ENCODE measurements at places on chromosomes 5 and 9.
A peak's percentile ranks its signal among the peaks of the same experiment; 100 is the strongest.

DNA sequence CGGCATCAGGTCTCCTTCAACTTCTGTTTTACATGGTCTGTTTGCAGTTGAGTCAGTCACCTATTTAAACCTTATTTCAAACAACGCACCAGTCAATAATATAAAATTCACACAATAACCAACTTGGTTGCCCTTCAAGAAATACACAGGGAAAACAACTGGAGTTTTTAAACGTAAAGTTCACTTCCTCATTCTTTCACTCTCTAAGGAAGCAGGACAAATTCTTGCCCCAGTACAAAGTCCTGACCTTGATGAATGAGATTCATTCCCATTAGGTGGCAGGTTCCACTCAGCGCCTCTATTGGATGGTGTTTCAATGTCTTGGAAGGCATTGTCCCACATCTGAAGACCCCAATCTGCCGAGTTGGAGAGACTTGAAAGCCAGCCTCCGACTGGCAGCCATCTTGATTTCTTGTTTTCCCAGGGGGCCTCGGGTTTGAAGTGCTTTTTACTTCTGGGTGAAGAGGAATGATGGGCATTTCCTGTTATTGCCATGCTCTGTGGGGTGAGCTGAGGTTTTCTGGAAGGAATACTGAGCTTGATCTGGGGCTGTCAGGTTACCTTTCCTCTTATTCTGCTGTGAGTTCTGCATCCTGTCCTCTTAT, 105.0 kb downstream of the ACER2 start:
- DNase-seq = no peak

GRCh38 chr5:138138949-138139780, at the start of gene NME5:
Gene NME5, minus strand, starts transcription at chr5:138139428. Its CDS starts 648 bp downstream, at chr5:138138780.
- DNase-seq = peak; percentile 73

DNA sequence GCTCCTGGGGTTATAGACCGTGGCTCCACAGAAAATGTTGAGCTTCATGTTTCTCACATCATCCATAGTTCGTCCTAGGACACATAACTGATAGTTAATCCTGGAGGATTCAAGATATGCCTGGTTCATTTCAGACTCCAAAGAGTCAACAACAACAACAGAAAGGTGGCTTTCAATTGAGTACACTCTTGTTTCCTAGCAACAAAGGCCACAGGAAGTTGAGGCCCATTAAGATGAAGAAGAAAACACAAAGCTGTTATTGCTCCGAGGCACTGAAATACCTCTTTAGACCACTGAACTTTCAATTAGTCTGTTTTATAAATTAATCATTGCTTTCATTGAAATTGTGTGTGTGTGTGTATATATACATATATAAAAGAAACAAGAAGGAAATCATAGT, 154.5 kb downstream of the YIPF5 start:
- DNase-seq = no peak

DNA sequence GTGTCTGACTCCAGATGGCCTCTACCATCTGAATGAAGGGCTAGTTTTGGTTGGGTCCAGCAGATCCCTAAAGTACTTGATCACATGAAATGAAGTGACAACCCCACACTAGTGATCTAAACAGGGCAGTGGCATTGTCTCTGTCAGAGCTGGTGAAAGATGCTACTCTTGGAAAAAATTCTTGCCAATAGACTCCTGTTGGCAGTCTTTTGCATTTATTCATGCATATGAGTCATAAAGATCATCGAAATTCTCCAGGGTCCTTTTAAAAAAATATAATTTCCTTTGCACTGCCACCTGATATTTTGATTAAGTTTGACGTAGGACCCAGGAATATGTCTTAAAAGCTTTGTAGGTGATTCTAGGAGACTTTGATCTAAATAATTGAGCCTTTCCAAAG, 135.1 kb upstream of the ELL2 start:
- no peak for DNase-seq

DNA sequence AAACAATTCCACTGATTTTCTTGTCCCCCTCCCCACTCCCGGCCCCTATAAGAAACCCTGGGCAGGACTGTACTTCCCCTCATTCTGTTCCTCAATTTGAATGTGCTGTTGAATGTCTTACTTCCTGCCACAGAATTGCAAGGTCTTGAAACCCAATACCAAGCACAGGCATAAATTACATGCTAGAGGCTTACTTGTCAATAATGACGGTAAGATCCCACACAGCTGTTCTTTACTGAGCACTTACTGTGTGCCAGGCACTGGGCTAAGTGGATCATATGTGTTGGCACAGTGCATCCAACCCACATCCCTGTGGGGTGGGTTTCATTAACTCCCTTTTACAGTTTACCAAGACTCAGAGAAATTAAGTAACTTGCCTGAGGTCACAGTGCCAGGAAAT, 63.4 kb downstream of the MVB12B start:
- DNase-seq = no peak

- no peak for DNase-seq
Measured at GRCh38 chr9:114529285-114529684, 24.0 kb upstream of the WHRN start.

- no peak for DNase-seq
Measured at GRCh38 chr9:10875752-10876151, 262.9 kb upstream of the PTPRD start.

GRCh38 chr5:106476630-106477029, 1194.1 kb downstream of the EFNA5 start:
- no peak for DNase-seq

- no peak for DNase-seq
Measured at GRCh38 chr5:107056278-107056677, 614.5 kb downstream of the EFNA5 start.

GRCh38 chr5:143691287-143691944, 120.5 kb upstream of the HMHB1 start:
- no peak for DNase-seq

DNA sequence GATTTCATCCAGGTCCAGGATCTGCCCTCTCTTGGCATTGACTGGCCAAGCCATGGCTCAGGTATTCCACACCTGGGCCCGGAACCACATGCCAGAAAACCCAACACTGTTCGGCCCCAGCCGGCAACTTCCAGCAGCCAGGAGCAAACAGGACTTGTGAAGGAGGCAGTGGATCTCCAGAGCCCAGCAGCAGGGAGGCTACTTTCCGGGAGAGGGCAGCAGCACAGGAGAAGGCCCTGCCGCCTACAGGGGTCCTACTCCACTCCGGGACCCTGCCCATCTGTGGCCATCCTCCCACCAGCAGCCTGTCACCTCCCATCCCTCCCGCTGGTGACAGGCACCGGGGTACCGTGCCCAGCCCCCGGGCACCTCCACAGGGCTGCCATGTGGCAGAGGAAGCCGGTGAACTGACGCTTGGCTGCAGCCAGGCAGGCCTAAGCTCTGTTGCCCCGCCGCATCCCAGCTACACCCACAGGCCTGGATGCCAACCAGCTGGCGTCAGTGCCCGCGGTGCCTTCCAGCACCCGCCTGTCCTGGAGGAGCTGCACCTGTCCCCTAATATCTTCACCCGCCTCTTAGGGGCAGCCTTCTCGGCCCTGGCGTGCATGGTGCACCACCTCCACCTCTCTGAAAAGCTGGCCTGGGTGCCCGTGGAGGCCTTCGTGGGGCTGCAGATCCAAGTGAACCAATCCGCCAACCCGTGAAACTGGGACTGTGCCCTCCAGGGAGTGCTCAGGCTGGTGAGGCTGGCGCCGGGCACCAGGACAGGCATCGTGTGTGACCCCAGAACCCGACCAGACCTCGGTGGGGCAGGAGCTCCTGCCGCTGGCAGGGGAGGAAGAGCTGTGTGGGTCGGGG, 18.9 kb upstream of the SLC30A5 start:
- DNase-seq = no peak

GRCh38 chr9:18907927-18908625, 124.9 kb downstream of the SAXO1 start:
- no peak for DNase-seq

DNA sequence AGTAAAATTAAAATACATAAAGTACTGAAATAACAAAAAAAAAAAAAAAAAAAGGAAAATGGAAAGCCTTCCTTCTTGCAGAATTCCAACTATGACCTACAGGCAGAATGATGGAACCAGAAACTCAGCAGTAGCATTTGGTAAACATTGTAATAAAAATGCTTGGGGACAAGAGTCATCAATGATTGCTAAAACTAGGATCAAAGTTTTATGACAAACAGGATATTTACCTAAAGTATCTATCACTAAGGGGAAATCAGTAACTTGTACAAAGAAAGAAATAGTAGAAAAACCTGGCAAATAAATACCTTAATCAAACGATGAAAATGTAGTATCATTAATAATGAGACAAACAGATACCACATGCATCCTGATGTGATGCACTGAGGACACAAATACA, 17.5 kb downstream of the ERMP1 start:
- DNase-seq = no peak

DNA sequence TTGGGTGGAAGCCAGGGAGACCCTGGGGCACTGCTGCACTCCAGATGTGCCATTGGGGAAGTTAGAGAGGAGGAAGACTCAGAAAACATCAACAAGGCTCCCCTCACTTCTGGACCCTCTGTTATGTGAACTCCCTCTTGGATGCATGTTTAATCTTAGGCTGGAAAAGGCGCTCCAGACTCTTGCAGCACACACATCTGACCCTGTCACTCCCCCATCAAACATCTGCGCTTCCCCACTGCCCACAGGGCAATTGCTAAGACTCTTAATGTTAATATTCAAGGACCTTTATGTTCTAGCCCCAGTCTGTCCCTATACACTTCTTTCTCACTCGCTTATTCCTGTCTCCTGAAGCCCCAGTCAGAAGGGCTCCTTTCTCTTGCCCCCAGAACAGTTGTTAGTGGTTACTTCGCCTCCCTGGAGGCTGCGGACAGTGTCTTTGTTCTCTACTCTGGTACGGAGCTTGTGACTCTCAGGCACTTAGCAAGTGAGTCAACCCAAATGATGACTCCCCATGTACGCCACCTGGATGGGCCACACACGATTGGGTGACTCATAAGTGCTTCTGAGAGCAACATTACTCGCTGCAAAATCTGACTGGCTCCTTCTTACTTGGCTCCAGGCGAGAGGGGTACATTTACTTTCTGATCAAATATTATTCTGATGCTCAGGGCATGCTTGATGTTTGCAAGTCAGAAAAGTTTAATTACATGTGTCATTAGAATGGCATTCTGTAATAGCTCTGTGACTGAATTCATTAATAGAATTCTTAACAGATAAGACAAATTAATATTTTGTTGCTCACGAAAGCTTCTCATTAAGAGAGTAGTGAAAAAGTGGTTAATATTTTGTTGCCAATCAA, 193.6 kb downstream of the HSPA4 start:
- peak; percentile 89 for DNase-seq

GRCh38 chr9:86361176-86361575, 7.0 kb upstream of the TUT7 start:
- no peak for DNase-seq

- no peak for DNase-seq
Measured at GRCh38 chr5:131379723-131380122, 115.9 kb downstream of the CDC42SE2 start.

GRCh38 chr9:127943011-127943662, 5.5 kb upstream of the DPM2 start:
- DNase-seq = no peak

DNA sequence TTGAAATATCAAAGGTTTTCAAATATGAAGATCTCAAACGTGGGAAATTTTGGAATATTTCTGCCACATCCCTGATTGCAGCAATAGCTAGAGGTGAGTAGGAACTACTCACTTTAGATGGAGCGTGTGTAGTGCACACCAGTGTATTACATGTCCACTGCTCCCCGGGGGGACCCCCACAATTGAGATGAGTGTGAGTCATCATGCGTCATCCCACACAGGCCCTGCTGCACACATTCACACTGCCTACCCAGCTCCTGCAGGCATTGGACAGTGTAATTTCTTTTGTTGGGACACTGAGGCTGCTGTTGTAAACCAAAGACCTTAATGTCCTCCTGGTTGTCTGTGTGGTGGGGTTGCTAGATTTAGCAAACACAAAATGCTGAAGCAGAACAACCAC, 280.0 kb downstream of the GAS1 start:
- DNase-seq = no peak

- DNase-seq = peak; percentile 98
Measured at GRCh38 chr5:150758531-150759333, at the start of gene DCTN4. Gene DCTN4, minus strand, starts transcription at chr5:150759017. Its CDS starts 24 bp downstream, at chr5:150758993.

GRCh38 chr5:133030343-133031005, 4.1 kb upstream of the ZCCHC10 start:
- DNase-seq = no peak

- no peak for DNase-seq
Measured at GRCh38 chr9:114092336-114092735, 6.8 kb downstream of the KIF12 start.

- DNase-seq = no peak
Measured at GRCh38 chr5:1550287-1551076, 26.7 kb upstream of the LPCAT1 start.

DNA sequence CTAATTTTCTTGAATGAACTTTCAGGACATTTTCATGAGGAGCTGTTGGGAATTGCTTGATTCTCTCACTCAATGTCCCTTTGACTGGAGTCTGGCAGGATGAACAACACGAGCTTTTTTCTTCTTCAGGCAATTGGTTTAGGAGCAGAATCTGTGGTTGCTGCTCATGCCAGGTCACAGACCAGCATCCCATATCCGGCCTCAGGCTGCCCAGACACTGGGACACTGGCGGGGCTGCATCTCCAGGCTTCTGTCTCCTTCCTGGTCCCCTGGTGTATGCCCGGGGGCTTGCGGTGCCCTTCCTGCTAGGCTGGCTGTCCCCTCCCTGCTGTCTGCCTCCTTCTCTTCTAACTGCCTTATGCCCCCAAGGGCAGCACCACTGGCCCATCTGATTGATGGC, 311.5 kb upstream of the DAP start:
- DNase-seq = no peak

DNA sequence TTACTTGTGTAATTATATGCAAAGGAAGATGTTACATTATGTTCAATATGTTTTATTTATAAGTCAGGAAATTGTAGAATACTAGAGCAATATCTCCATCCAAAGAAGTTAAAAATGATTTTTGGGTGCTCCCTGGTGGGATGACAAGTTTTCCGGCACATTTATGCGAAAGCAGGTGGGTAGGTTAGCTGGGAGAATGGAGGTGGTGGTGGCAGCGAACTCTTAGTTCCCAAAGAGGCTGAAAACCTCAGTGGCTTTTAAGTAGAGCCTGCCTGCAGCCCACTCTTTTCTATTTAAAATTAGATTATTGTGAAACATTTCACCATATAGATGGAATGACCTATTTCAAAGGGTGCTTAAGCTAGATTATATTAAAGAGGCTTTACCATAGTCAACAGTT, 51.8 kb downstream of the ANKRD33B start:
- no peak for DNase-seq

DNA sequence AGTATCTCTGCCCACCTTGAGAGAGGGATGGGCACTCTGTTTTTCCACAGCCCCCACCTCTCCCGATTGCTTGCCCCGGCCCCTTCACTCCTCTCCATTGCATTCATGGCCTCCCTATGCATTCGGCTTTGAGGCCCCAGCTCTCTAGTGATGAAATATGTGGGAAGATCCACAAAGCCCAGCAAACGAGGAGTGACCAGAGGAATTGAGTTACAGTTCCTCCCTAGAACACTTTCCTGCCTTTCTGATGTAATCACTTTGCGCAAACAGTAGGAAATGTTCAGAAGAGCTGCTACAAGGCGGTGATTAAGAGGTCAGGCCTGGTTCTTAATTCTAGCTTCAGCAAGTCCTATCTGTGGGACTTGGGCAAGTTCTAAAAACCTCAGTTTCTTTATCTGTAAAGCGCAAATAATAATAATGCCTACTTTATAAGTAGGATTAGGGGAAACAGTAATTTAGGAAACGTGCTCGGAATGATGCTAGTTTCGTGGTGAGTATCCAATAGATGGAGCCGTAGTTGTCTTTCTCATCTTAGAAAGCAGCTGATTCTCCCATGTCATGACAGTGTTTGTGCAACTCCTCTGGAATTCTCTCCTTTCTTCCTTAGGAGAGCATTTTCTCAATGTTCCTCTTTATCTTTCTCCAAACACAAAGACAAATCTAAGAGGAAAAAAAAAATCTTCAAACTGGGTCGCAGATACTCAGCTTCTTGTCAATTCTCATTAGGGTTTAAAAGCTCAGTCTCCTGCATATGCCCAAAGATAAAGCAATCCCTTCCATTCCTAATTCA, 99.5 kb upstream of the MSX2 start:
- DNase-seq = no peak

All from SK-MEL-5 (cell line).